M059J (cell line): ENCODE measurements at places on chromosomes 7 and 10.
A peak's percentile ranks its signal among the peaks of the same experiment; 100 is the strongest.

- no peak for DNase-seq
Observed at GRCh38 chr10:84293171-84293570, 35.2 kb upstream of the CCSER2 start.

DNA sequence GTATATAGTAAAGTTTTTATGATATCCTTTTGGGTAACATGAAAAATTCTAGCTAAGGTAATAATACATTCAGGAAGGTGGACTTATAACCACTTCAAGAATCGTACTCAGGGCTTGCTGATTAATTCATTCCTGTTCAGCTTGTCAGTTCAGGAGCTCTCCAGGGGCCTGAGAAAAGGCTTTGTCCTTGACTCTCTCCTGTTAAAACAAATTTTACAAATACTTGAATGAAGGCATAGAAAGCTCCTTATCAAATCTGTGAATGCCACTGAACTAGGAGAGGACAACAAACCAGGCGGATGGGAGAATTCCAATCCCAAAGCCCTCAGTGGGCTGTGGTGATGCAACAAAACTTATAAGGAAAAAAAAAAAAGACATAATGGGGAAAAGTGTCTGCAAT is 354.5 kb upstream of the ZMIZ1 start:
- no peak for DNase-seq

DNA sequence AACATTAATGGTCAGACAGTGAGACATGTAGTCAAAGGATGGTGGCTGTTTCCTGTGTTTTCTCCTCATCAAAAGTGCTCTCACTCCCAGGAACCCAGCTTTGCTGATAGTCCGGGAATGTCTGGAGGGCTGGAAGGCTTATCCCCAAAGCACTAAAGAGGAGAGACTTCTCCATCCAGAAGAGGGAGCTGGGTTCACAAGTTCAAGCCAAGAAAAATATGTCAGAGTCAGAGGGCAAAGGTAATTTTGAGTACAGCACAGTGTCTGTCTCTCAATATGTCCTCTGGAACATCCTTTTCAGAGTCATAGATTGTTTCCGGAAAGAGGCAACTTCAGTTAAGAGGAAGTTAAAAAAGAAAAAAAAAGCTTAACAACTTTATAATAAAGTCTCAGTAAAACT is 281.5 kb upstream of the PHYHIPL start:
- no peak for DNase-seq

DNA sequence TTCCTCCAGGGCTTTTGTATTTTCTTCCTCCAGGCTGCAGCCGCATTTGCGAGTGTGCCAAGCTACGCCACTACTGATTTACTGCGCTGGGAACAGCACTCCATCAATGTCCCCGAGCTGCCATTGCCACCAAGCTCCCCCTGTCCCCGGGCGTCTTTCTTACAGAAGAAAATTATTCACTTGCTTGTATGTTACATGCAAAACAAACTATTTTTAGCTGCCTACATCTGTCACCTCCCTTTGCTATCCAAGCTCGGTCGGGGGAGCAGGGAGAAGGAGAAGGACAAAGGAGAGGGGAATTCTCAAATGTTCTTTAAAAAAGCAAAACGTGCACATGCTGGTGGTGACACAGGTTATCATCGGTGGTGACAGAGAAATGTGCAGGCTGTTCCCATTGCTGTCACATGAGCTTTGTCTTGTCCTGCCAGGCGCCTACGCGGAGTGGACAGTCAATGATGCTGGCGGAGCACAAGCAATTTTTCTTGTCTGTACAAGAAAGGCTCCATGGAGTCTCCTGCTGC is 93.1 kb downstream of the ADARB2 start:
- DNase-seq = no peak

GRCh38 chr7:71937840-71938371 is 474.2 kb downstream of the CALN1 start:
- no peak for DNase-seq

GRCh38 chr10:10794046-10794445 is 223.6 kb upstream of the CELF2 start:
- DNase-seq = peak; percentile 36

- peak; percentile 9 for DNase-seq
Observed at GRCh38 chr7:83957333-83957732, 237.3 kb downstream of the SEMA3A start.

GRCh38 chr10:118565301-118566075 is 30.0 kb downstream of the PRLHR start:
- DNase-seq = no peak

DNA sequence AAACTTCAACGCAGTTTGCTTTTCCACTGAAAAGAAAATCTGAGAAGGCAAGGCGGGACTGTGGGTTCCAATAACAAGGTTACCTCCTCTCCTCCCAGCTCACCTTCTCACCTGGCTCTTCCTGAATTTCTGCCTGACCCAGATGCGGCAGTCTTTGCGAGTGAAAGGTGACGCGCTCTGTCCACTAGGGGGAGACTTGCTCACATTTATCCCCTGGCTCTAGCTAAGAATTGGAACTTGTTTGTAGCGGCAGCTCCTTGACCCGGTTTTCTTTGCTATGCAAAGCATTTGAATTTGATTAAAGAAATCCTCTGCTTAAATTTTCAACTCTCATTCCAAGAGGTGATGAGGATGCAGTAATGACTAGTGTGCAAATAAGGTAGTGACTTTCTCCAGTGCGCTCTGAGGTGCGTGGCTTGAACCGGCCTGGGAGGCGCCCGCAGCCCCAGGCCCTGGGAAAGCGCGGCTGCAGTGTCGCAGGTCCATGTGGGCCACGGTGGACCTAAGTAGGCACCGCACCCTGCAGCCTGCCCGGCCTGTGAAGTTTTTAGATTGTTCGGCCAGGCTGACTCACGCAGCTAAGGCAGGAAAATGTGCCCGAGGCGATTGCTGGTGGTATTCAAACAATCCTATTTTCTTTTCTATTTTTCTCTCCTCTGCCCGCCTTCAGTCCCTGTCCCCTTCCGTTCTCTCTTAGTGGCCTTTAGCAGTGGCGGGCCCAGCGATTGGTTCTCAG is 336.9 kb upstream of the NPSR1 start:
- DNase-seq = peak; percentile 92

DNA sequence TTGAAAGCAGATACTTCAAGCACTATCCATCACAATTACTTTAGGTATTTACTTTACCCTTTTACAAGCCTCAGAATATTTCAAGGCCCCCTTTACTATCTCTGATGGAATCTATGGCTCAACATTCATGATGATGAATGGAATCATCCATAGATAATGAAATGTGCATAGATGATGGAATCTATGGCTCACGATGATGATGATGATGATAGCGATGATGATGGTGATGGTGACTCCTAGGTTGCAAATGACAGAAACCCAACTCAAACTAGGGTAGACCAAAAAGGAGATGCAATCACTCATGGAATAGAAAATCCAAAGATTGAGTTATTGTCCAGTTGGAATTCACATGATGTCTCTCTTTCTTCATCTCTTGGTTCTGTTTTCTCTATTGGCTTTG is 55.7 kb downstream of the NEBL start:
- DNase-seq = no peak

- DNase-seq = peak; percentile 33
Observed at GRCh38 chr7:131537571-131537978, 18.9 kb downstream of the PODXL start.

GRCh38 chr7:123755338-123755737 is 6.5 kb upstream of the WASL start:
- no peak for DNase-seq

DNA sequence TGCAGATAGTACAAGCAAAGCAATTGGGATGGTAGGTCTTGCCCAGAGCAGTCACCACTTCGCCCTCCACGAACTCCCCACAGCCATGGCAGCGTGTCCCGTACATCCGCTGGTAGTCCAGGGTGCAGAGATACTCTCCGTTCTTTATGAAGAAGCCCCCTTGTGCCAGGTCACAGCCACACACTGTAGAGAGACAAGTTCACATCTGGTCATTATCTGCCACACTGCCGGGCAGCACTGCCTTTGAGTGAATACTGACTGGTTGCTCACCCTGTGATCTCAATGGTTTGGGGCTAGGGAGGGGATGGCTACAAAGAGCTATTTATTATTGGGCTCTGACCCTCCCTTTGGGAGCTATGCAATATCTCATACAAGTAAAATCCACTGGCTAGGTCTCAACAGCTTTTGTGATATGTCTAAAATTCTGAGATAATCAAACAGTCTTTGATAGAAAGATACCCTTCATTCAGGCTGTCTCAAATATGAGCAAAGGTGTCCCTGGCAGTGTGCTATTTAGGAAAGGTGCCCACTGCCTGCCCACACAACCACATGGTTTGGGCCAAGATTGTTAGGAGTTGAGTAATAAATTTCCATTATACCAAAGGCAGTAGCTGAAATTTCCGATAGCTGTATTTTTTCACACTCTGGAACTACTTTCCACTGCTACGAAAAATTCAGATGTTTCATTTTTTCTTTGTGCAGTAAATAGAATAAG is 82.5 kb downstream of the ABLIM1 start:
- no peak for DNase-seq

GRCh38 chr10:35387768-35388167 is 51.5 kb downstream of the CCNY start:
- peak; percentile 60 for DNase-seq

- no peak for DNase-seq
Observed at GRCh38 chr10:15451137-15452094, 80.3 kb upstream of the FAM171A1 start.

DNA sequence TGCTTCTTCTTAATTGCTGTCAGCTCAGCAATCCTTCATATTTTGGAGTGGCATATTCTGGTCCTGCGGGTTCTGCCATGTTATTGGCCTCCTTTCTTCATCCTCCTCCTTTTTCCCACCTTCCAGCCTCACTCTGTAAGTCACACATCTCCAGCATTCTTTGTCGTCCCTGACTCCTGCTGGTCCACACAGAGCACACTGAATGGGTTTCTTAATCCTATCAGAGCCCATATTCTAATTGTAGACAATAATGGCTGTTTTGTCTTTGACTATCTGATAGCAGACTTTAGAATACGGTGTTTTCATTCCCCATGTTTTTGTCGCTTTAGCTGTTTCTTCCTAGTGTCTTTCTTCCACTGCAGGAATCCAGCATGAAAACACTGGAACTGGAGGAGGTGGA is 389.6 kb downstream of the REEP3 start:
- DNase-seq = no peak

DNA sequence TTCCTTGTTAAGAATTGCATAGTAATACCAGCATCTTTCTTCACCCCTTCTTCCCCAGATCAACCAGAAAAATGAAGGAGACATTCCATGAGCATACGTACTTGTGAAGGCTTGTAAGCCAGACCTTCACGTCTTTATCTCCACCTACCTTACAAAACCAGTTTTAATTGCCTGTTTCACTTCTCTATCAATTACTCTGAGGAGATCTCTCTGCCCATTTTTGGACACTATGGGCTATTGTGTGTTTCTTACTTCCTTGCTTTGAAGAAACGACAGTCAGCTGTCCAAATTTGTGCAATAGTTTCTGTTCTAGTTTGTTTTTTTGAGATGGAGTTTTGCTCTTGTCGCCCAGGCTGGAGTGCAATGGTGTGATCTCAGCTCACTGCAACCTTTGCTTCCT is 349.7 kb upstream of the MBL2 start:
- DNase-seq = no peak

GRCh38 chr10:79132681-79133381 is 64.1 kb downstream of the ZMIZ1 start:
- DNase-seq = no peak

GRCh38 chr7:105622106-105622731 is 40.9 kb upstream of the EFCAB10 start:
- no peak for DNase-seq

GRCh38 chr7:1232623-1233332 is at the start of gene UNCX:
UNCX (plus strand) TSS chr7:1232872; CDS start chr7:1233018, 146 bp downstream.
- DNase-seq = no peak

DNA sequence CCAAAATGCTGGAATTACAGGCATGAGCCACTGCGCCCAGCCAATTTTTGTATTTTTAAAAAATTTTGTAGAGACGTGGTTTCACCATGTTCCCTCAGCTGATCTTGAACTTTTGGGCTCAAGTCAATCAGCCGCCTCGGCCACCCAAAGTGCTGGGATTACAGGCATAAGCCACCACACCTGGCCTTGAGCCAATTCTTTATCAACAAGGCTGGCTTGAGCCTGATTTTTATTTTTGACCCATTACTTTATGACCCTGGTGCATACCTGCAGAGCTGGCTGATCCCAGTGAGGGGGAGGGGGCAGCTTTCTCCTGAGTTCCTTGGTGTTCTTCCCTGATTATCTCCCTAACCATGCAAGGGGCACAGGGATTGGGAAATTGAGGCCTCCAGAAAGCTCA is 15.8 kb upstream of the CPA1 start:
- DNase-seq = no peak

- peak; percentile 20 for DNase-seq
Observed at GRCh38 chr7:50607524-50608125, 42.4 kb upstream of the DDC start.

- DNase-seq = peak; percentile 91
Observed at GRCh38 chr7:36775061-36775620, 50.8 kb upstream of the AOAH start.

- DNase-seq = no peak
Observed at GRCh38 chr7:2003451-2003930, 229.3 kb downstream of the MAD1L1 start.

GRCh38 chr10:21508706-21509331 is 16.7 kb downstream of the SKIDA1 start:
- no peak for DNase-seq

GRCh38 chr10:124356701-124357560 is 61.8 kb downstream of the OAT start:
- DNase-seq = peak; percentile 45

DNA sequence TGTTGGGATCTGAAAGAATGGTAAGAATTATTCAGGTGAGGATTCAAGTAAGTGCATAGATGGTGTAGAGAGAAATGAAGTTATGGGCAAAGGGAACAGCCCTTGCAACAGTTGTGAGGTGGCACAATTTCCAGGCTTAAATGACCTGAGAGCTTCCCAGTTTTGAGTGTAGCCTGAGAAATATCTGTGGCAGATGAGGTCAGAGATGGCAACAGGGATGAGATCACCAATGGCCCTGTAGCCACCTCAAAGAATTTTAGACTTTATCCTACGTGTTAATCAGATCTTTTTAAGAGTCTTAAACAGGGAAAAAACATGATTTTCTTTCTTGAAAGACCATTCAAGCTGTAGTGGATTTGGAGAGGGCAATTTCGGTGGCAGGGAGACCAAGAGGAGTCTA is 1.9 kb upstream of the NRF1 start:
- peak; percentile 65 for DNase-seq

DNA sequence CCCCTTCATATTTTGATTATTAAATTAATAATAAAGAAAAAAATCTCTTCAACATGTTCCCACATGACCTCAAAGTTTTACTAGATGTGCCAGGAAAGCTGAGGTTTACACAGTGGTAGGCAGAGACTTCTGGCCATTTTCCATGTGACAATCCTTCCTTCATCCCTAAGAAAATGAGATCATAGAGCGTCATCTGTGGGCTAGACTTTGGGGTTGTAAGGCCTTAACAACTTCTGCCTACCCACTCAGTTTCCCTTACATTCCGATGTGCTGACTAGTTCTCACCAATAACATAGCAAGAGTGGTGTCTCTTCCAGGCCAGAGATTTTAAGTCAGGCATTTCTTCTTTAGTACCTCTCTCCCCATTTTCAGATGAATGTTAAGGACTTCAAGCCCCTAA is 171.1 kb upstream of the PHF14 start:
- DNase-seq = peak; percentile 50

- DNase-seq = no peak
Observed at GRCh38 chr7:150826061-150826849, 25.7 kb downstream of the TMEM176A start.

GRCh38 chr10:667096-667495 is 22.4 kb downstream of the DIP2C start:
- no peak for DNase-seq
